ENCODE measurements at places on chromosomes 11 and 22. TPM values are rescaled to one million over a fixed set of nuclear protein-coding genes. Genes with fewer than 3 reads are reported as not detected.

KLHDC7B gene
- 0.32 TPM for total RNA-seq

DTX4 gene
- 2.3 TPM for total RNA-seq

OR2D2 gene
- total RNA-seq = 0.86 TPM

CLTCL1 gene
- total RNA-seq = 16.4 TPM

DBX1 gene
- not detected for total RNA-seq

OR51B4 gene
- not detected for total RNA-seq

ROBO4 gene
- total RNA-seq = under 0.01 TPM

OR4A16 gene
- total RNA-seq = not detected

Data from fibroblast of villous mesenchyme (primary cell).